ENCODE measurements at places on chromosomes 4 and X. TPM values are rescaled to one million over a fixed set of nuclear protein-coding genes. Genes with fewer than 3 reads are reported as not detected.

- no peak for DNase-seq
Observed at GRCh38 chr4:777520-778262, 48.2 kb downstream of the CPLX1 start.

- DNase-seq = no peak
Observed at GRCh38 chrX:124268099-124268498, 64.4 kb upstream of the TEX13D start.

- DNase-seq = no peak
Observed at GRCh38 chr4:150501983-150502382, 80.0 kb upstream of the MAB21L2 start.

DNA sequence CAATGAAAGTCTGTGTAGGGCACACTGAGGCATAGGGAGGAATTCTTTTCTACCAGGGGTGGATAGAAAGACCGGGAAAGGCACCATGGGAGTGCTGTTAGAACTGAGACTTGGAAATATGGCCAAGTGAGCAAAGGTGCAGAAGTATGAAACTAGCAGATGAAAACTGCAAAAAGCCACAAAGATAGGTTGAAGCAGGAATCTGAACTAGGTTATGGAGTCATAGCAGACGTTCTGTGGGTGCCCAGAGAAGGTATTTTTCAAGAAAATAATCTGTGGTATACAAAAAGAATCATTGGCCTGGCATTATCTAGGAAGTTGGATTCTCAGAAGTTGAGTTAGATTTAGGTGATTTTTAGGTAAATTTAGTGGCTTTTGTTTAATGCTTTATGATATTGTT lies 48.5 kb downstream of the SMAD1 start:
- no peak for DNase-seq

GRCh38 chr4:33780952-33781791 lies 2463.1 kb downstream of the ARAP2 start:
- DNase-seq = no peak

GRCh38 chr4:143623896-143624295 lies 76.6 kb downstream of the FREM3 start:
- no peak for DNase-seq

DNA sequence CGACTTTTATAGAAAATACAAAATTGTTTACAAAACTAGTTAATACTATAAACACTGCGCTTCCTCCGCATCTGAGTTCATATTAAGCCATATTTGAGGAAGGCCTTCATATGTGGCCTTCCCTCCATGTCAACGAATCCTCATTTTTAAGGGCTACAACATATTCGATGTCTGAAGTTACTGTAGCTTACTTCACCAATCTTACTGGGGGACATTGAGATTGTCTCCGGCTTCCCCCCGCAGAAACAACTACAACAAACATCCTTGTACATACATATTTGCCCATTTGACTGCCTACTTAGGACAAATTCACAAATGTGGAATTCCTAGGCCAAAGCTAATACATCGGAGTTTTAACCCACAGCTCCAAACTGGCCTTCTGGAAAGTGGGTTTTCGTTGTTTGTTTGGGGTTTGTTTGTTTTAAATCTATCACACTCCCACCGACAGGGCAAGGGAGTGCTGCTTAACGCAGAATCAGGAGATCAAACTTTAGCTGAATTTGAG lies 581 bp upstream of the FAM114A1 start:
- DNase-seq = no peak

DNA sequence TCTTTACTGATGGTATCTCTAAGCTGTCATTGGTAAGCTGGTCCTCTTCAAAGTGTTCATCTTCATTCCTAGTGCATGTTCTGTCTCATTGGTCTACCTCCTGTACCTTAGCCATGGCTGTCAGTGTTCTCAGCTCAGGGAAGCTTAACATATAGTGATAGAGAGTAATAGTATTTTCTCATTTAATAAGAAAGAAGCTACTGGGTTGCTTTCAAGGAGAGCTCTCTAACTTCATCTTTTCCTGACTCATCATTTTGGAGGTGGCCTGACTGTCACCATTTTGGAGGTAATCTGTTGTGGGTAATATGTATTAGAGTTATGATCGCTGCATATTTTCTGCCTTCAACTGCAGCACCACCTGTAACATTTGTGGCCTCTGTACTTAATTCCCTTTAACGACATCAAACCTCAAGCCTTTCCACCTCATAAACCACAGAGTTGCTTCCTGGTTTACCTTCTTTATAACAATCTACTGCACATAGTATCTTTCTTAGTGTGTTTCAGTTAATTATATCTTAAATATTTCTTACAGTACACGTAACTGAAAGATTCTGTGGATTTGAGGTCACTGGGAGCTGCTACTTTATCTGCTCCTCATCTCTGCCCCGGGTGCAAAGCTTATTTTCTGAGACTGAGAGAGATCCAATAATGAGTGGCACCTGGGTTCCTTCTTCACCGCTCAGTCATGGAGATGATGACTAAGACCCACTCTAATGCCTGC lies 474.0 kb upstream of the TECRL start:
- DNase-seq = no peak

- no peak for DNase-seq
Observed at GRCh38 chr4:107216379-107216778, 180.3 kb upstream of the DKK2 start.

- DNase-seq = no peak
Observed at GRCh38 chr4:53764761-53765490, 173.6 kb upstream of the LNX1 start.

- no peak for DNase-seq
Observed at GRCh38 chrX:148609515-148610327, 109.3 kb downstream of the AFF2 start.

DNA sequence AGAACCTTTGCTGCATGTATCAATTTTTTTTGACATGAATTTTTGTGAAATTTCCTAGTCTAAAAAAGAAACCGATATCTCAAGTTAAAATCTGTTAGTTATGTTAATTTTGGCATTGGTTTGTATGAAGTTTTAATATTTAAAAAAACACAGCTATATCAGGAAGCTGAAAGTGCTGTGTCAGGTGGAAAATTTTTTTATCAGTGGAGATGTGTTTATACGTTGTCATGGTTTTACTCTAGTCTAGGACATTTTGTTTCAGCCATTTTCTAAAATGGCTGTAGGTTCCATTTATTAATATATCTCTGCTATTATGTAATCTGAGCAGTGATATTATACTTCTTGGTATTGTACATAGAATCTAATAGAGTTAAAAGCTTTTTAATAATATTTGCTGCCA lies 34.2 kb downstream of the OCRL start:
- no peak for DNase-seq

GRCh38 chrX:126177133-126177840 lies 11.2 kb upstream of the DCAF12L2 start:
- DNase-seq = no peak

DNA sequence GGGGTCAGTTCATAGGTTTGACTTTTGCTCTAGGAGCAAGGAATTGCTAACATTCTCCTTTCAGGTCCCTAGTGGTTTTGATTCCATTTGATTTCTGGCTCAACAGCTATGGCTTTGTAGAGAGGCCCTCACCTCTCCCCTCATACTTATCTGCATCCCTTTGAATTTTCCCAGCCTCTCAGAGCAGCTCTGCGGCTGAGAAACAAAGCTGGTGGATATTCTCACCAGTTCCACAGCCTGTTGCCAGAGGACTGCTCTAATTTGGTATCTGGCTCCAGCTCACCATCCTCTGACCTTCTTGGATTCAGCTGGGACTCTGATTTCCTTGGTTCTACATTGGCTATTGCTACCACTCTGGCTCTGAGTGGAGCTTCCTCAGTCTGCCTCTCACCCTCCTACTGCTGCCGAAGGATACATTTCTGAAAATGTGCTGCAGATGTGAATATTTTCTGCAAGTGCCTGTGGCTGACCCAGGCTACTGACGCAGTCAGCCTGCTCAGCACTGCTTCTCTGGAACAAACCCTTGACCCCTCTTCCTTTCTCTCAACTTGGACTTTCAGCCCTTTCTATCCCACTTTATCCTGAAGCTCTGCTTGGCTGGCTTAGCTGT lies 110.9 kb upstream of the ENPEP start:
- DNase-seq = no peak

GRCh38 chr4:124970011-124970410 lies 257.5 kb upstream of the ANKRD50 start:
- DNase-seq = no peak

DNA sequence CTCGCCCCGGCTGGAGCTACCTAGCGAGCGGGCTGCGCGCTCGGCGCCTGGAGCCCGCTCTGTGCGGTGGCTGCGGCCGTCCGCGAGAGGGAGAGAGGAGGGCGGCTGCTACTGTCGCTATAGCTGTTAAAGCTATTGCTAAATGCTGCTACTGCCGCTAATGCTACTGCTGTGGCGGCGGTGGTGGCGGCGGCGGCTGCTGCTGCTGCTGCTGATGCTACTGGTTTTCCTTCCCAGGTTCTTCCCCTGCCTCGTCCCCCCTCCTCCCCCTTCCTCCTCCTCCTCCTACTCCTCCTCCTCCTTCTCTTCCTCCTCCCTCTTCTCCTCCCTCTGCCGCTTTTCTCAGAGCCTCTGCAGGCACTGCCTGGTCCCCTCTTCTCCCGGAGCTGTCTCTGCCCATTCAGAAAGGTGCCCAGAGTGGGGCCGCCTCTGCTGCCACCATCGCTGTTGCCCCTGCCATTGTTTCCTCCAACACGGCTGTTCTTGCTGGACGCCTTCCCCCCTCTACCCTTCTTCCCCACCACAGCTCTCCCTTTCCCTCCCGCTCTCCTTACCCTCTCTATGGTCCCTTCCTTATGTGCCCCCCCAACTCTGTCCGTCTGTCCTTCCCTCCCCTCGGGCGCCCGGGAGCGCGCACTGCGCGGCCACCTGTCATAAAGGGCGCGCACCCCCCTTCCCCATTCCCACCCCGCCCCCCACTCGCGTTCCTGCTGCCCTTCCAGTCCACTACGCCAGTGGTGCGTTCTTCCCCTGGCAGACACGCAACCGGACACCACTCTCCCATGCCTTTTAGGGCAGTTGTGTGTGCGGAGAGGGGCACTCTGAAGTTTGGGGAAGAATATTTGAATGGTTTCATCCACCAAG lies at the start of gene NEXMIF:
NEXMIF (minus strand) TSS at position 228 of the 864 bp plus-strand sequence.
- no peak for DNase-seq

DNA sequence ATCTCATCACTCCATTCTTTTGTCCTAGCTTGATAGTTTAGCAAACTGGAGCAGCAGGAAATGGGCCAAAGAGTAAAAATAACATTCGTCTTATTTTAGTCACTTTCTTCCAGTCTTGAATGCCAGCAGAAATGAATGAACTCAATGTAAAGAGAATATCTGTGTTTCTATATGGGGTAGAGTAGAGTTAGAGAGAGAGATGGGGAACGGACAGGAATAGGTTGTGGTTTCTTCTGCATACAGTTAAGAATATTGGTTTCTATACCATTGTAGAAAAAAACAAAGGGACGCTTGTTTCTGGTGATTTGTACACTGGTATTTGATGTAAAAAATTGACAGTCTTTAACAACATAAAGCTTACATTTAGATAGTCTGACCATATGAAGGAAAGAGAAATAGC lies 8.9 kb downstream of the GPR174 start:
- DNase-seq = no peak

GRCh38 chr4:37320513-37321235 lies 76.1 kb downstream of the NWD2 start:
- no peak for DNase-seq

- no peak for DNase-seq
Observed at GRCh38 chr4:7815562-7815961, 124.1 kb downstream of the AFAP1 start.

- DNase-seq = no peak
Observed at GRCh38 chr4:177023951-177024350, 231.2 kb upstream of the VEGFC start.

DNA sequence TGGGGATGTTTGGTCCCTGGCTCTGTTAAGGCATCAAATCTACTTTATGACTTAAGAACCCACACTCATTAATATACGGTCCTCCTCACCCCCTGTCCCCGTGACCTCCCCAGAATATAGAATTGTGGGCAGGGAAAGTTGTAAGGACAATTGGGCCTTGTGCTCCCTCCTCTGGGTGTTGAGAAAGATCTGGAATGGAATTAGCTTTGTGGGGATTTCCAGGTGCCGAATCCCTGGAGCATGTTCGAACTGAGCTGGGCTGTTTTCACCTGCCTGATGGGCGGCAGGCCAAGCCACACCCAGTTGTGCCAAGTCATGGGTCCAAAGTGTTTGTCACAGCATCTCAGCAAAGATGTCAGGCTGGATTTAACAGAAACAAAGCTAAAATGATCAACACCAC lies 349.3 kb upstream of the KLF3 start:
- DNase-seq = no peak

GRCh38 chr4:54100595-54101189 lies 729 bp downstream of the GSX2 start:
- DNase-seq = no peak

Gene PAGE2B
- polyA plus RNA-seq = not detected

Gene TIGD4
- polyA plus RNA-seq = not detected

Gene CENPI
- 0.09 TPM for polyA plus RNA-seq

Gene PPA2
- 117 TPM for polyA plus RNA-seq
